ENCODE measurements at places on chromosomes 4 and X.

- no peak for DNase-seq
Measured at GRCh38 chrX:142860944-142861343, 164.8 kb upstream of the SPANXN4 start.

GRCh38 chrX:78165425-78165824 is 26.0 kb upstream of the TAF9B start:
- no peak for DNase-seq

GRCh38 chr4:114209584-114209983 is 230.1 kb upstream of the ARSJ start:
- DNase-seq: no peak

- DNase-seq: no peak
Measured at GRCh38 chr4:98919996-98920395, 8.9 kb downstream of the EIF4E start.

GRCh38 chr4:54661169-54661568 is 3.4 kb downstream of the KIT start:
- DNase-seq: no peak

- no peak for DNase-seq
Measured at GRCh38 chrX:51215266-51215665, 117.4 kb upstream of the NUDT10 start.

- DNase-seq: no peak
Measured at GRCh38 chrX:115318139-115318538, 28.6 kb downstream of the LUZP4 start.

GRCh38 chrX:148574237-148574973 is 74.0 kb downstream of the AFF2 start:
- no peak for DNase-seq
